ENCODE measurements at places on chromosomes 3 and 15.

DNA sequence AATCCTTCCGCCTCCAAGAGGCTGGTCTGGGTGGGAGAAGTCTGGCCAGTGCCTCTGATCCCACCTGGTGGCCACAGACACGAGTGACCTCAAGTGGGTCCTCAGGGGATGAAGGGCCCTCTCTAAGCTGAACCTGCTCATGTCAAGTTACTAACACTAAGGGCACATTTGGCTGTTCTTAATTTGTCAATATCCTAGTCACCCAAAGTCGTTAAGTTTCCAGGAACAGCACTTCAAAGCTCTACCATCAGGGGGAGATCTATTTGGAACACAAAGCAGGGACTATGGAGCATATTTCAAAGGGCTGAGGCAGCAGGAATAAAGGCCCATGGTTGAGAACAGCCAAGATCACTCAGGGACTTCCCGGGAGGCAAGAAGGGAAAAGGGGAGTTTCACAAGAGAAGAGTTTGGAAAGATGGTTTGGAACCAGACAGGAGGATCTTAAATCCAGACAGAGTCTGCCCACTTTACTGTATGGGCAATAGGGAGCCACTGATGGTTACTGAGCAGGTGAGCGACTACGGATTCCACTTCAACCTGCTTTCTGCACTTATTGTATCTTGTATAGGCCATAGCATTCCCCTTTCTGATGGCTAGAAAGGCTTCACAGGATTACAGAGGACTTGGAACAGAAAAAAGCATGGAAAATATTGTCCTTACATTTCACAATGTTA is 13.7 kb downstream of the OXTR start:
- DNase-seq = peak; percentile 69

DNA sequence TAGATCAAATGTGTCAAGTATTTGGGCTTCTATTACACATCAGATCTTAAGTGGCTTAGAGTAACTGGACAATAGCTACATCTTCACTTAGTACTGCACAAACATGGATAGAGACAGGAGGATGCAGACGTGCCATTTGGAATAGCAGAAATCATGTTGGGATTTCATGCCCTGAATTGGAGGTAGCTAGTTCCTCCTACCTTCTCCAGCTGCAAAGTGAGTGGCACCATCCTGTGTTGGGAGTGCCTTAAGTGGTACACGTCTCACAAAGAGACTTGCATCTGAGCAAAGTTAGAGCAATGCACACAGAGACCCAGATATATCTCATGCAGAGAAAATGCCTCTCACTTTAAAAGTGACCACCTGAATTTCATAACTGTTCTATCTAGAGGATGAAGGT is 136.5 kb downstream of the SSR3 start:
- DNase-seq = no peak

DNA sequence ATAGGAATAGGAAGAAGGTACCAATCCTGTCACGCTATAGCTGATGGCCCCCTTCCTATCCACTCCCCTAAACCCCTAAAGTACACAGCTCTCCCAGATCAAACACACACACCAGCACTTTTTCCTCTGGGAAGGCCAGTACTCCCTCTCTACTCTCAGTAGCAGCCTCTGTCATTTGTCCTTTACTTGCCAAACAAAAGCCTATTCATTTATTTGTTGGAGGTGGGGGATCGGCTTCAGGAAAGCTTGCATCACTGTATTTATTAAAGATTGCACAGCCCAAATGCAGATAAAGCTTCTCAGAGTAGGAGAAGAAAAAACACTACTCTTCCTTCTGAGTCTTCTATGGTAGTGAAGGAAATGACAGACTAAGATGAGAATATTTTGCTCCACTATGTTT is 429.7 kb upstream of the RASGRP1 start:
- no peak for DNase-seq

DNA sequence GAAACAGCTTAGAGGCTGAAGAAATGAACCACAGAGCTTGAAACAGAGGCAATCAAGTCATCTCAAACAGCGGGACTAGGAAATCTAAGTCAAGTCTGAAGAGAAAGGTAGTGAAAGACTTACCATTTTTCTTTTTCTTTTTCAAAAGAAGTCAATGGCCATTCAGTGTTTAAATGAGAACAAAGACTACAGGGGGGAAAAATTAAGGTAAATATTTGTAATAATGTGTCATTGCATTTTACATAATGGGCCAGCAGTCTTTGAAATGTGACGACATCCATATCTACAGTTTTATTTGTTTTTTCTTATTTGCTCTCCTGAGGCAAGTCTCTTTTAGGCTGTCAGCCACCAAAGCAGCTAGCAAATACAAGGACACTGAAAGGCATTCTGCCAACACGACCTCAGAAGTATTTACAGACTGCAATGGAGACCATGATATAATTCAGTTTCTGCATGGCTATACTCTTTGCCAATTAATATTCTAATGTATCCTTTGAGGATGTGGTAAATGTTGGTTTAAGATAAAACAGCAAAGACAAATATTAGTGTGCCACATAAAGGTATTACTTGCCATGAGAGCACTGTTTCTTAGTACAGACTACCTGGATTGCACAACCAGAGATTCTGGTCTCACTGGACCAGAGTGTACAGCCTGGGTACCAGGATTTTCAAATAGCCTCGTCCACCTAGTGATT is 307.0 kb upstream of the THBS1 start:
- no peak for DNase-seq

DNA sequence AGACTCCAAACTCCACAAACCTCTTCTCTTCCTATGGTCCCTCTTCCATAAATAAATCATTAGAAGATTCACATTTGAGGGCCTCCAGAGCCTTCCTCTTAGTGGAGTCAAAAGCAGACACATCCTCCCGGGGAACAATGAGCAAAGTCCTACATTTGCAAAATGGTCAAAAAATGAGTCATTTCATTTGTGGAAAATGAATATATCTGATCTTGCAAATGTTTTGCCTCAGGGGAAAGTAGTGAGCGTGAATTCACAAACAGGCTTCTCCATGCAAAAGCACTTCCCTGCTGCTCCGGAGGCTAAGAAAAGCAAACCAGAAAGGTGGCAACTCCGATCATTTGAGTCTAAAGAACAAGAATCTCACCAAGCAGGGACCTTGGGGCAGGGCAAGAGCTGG is 86.7 kb upstream of the IQSEC1 start:
- no peak for DNase-seq

- DNase-seq = no peak
Measured at GRCh38 chr3:133840767-133841166, 35.2 kb downstream of the SRPRB start.

DNA sequence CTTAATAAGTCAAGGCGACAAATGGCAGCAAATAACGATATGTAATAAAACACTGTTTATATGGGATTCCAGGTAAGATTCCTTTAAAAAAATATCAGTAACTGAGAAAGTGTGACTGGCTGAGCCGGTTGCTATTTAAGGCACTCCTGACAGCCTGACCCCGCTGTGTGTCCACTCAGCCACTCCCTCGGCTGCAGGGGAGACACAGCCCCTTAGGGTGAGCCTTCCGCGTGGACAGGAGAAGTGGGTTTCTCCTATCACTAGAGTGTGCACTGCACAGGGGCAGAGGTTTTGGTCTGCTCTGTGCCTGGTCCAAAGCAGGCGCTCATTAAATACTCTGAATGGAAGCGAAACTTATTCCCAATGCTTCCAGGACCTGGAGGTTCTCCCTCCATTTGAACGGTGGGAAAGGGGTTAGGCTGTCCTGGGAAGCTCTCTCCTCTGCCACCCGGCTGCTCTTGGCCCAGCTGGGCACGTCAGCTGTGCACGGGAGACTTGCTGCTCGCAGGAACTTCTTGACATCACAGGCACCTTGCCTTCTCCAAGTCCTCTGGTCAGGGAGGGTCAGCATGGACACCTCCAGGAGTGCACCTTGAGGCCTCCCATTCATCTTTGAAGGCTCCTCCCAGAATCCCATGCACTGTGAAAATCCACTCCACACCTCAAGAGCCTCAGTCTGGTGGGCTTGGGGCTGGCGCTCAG is 43.3 kb upstream of the SLCO2A1 start:
- no peak for DNase-seq

GRCh38 chr3:7211740-7212139 is 350.8 kb downstream of the GRM7 start:
- DNase-seq = no peak

GRCh38 chr3:153906366-153906765 is 214.8 kb upstream of the ARHGEF26 start:
- no peak for DNase-seq

- DNase-seq = no peak
Measured at GRCh38 chr3:53633197-53633787, 138.9 kb downstream of the CACNA1D start.

DNA sequence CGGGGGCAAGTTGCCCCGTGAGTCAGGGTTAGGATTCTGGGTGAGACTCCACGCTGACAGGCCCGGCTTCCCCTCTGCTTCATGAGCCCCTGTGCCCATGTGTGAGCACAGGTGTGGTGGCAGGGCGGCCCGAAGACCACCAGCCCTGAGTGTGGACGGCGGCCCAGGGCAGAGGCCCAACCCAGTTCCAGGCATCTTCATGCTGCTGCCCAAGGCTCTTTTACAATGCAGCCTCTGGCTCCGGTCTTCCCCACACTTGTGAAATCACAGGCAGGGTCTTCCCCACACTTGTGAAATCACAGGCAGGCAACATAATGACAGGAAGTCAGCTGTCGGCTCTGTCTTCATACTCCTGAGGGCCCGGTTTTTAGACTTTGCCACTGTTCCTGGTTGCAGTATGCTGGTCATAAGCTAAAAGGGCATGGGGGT is 78.8 kb downstream of the AAGAB start:
- DNase-seq = no peak

GRCh38 chr3:159944781-159945180 is 43.9 kb upstream of the IL12A start:
- DNase-seq = no peak

DNA sequence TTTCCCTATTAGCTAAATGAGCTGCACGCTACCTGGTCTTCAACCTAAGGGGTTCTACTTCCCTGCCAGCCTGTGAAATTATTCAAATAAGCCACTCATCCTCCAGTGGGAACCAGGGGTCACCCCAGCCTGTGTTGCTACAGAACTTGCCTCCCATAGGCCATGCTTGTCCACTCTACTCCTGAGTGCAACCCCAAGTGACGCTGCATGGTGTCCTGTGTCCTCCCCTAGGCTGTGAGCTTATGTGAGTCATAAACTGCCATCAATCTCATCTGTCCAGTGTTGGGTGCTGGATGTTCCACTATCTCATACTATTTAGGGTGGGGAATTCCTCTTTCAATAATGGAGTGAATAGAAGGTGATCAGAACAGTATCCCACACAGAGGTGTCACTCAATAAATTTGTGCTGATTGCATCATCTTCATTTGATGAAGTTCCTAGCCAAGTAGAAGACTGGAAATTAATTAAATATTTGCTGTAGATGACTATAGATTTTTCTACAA is 49.8 kb upstream of the SSR3 start:
- DNase-seq = no peak

DNA sequence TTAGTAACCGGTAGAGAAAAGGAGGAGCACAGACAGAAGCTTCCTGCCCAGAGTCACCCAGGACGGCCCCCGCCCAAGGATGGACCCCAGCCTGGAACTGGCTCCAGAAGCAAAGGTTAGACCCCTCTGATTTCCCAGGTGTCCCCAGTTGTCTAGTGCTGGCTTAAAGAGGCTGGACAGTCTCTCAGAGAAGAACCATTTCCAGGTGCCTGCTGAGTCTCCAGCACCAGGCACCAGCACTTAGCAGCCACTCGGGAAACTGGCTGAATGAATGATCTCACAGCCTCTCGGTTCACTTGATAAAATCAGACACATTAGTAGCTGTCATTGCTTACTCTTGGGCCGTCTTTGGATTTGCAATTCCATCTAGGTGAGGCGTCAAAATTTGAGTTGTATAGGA is 139.7 kb upstream of the HES1 start:
- no peak for DNase-seq

- DNase-seq = no peak
Measured at GRCh38 chr3:157069846-157070677, 89.9 kb downstream of the CCNL1 start.

DNA sequence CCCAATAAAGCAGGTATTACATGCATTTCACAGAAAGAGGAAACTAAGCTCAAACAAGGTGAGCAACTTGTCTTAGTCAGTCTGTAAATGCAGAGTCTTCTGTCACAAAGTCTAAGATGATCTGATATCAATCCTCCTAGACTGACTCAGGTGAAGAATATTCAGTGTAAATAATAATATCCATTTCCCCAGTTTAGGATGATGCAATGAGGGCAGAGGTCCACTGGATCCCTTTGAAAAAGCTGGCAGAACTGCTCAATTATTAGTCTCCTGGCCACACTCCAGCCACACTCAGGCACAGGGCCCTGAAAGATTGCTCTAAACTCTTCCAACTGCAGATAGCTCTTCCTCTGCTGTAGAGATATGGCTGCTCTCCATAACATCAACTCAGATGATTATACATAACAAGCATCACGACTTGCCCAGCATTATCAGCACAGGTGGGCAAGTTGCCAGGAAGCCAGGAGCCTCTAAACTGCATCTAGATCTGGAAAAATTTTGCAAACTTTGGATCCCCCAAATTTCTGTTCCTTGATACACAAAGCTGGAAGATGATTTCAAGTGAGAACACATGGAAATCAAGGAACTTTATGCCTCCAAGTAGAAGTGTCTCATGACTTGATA is 129.8 kb upstream of the CPNE4 start:
- no peak for DNase-seq

- DNase-seq = no peak
Measured at GRCh38 chr15:25333049-25333448, 105.8 kb downstream of the UBE3A start.

GRCh38 chr3:9067352-9067975 is 104.2 kb upstream of the RAD18 start:
- peak; percentile 86 for DNase-seq

DNA sequence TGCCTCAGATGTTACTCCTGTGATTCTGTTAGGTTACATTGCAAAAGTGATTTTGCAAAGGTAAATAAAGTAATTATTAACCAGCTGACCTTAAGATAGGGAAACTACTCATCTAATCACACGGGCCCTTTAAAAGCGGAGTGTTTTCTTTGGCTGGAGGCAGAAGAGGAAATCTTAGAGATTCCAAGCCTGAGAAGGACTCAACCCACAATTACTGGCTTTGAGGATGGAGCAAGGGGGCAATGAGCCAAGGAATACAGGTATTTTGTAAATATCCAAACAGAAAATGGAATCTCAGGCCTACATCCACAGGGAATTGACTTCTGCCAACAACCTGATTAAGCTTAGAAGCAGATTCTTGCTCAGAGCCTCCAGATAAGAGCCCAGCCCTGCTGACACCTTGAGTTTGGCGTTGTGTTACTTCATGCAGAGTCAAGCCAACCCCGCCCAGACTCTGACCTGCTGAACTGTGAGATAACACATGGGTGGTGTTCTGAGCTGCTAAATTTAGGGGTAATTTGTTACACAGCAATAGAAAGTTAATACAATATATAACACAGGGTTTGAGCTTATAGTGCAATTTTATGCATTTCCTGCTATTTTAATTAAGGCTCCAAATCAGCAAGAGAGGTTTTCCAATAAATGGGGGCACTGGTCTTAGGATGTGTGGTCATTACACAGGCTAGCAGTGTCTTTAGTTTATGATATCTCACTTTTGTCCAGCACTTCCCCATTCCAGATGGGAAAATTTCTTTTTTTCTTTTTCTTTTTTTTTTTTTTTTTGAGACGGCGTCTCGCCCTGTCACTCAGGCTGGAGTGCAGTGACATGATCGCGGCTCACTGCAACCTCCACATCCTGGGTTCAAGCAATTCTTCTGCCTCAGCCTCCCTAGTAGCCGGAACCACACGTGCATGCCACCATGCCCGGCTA is 19.5 kb downstream of the NFKBIZ start:
- DNase-seq = no peak

GRCh38 chr3:23738944-23739343 is 66.8 kb upstream of the UBE2E1 start:
- no peak for DNase-seq

GRCh38 chr3:165746874-165747273 is 90.3 kb downstream of the BCHE start:
- DNase-seq = no peak

Measured in GM23338 (cell line).